ENCODE measurements at places on chromosomes 13 and 19.

- DNase-seq: no peak
Measured at GRCh38 chr19:9786342-9786741, 17.8 kb upstream of the ZNF846 start.

DNA sequence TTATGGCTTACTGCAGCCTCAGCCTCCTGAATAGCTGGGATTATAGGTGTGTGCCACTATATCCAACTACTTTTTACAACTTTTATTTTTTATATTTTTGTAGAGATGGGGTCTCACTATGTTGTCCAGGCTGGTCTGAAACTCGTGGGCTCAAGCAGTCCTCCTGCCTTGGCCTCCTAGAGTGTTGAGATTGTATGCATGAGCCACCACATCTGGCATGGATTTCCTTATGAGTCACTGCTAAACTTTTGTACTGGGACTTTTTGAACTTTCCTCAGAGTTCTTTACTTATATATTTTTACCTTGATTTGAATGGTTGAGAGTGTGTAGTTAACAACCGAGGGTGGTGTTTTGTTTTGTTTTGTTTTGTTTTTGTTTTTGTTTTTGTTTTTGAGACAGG is 33.4 kb downstream of the DNAJC3 start:
- DNase-seq: no peak

DNA sequence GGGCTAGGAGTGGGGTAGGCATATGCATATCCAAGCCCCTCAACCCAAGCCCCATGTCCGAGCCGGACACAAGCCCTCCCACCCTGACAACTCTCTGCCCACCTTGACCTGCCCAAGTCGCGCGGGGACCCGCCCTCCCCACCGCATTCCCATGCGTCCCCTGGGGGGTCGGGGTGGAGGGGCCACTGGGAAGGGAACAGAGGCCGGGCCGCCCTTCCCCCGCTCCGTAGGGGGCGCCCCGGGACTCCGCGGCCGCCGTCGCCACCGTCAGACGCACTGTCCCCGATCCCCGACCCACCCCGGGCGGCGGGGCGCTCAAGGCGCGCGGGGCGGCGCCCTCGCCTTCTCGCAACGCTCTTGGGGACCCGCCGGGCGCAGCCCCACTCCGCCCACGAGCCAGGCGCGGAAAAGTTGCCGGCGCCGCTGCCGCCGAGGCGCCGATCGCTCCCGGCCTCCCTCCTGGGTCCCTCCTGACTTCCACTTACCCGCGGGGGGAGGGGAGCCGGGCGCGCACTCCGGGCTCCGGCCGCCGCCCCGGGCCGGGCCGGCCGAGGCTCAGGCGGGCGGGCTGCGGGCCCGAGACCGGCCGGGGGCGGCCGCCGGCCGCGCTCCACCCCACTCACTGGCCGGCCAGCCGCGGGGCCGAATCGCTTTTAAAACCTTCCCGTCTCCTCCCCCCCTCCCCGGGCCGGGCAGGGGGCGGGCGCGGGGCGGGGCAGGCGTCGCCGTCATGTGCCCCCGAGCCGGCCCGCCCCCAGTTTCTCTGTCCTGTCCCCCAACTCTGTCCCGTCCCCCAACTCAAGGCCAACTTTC is 34.4 kb upstream of the NANOS3 start:
- DNase-seq: peak; percentile 94

DNA sequence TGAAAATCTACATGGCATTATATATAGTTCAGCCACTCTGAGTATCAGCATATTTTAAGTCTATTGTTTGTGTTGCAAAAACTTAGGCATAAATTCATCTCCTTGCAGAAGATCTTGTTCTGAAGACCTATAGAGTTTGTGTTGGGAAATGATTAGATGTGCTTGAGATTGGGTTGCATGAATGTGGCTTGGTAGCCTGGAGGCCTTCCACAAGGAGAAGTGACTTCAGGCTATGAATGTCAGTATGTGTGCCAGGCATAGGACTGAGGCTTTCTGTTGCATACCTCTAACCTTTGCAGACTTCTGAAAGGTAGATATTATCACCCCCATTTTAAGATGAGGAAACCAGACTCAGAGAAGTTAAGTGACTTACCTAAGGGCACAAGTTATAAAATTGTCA is 188.6 kb downstream of the OLFM4 start:
- no peak for DNase-seq

Measured in tongue (tissue), 3 donors.